T-cell (primary cell): ENCODE measurements at places on chromosomes 11 and 22.

DNA sequence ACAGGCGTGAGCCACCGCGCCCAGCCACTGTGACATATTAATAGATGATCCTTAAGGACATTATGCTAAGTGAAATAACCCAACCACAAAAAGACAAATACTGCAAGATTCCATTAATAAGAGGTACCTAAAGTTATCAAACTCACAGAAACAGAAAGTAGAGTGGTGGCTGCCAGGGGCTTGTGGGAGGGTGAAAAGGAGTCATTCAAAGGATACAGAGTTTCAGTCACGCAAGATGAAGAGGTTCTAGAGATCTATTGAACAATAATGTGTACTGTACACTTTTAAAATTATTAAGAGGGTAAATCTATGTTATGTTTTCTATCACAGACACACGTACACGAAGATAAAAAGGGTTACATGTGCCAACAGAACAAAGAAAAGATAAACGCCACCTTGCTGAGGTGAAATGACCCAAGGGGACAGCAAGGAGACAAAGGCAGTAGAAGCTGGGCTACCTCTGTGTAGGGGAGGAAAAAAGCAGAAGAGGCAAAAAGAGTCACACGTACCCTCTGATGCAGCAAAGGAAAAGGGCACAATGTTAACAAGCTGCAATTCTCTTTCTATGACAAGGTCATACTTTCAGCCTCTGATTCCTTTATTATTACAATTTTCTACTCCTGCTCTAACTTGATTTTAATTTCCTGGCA lies 65.3 kb downstream of the AMBRA1 start:
- H3K36me3 ChIP-seq, result no peaks in the 10 kb centered on the region
- no peaks in the 10 kb centered on the region for H3K27me3 ChIP-seq
- DNase-seq, result no peak
- no peak overlapping the region for H3K27ac ChIP-seq
- H3K4me3 ChIP-seq, result no peak overlapping the region
- peaks cover 6% of the 10 kb centered on the region for H3K4me1 ChIP-seq

DNA sequence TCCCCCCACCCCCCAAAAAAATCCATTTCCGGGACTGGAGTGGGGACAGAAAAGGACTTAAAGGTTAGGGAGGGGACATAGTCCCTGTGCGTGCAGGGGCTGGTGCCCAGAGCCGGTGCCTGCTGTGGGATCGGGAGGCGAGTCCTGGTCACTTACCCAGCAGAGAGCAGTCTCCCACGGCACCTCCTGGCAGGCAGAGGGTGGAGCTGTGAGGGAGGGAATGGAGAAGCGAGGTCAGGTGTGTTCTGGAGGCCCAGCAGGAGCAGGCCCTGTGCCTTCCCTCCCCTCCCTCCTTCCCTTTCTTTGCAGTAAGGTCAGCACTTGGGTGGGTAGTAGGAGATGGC lies 28.4 kb downstream of the SHANK3 start:
- H3K27me3 ChIP-seq, result no peaks in the 10 kb centered on the region
- no peak overlapping the region for H3K27ac ChIP-seq
- H3K36me3 ChIP-seq, result no peaks in the 10 kb centered on the region
- no peak overlapping the region for H3K4me3 ChIP-seq
- peaks cover 5% of the 10 kb centered on the region for H3K4me1 ChIP-seq
- no peak for DNase-seq

- H3K36me3 ChIP-seq, result no peaks in the 10 kb centered on the region
- no peak overlapping the region for H3K4me3 ChIP-seq
- H3K27ac ChIP-seq, result no peak overlapping the region
- H3K4me1 ChIP-seq, result no peaks in the 10 kb centered on the region
Measured at GRCh38 chr22:47796128-47796908, 1033.9 kb downstream of the TBC1D22A start.

GRCh38 chr22:50260801-50261614 lies 475 bp downstream of the MAPK12 start:
- H3K27ac ChIP-seq, result no peak overlapping the region
- H3K27me3 ChIP-seq, result no peaks in the 10 kb centered on the region
- no peaks in the 10 kb centered on the region for H3K4me1 ChIP-seq
- H3K4me3 ChIP-seq, result no peak overlapping the region
- DNase-seq, result no peak
- no peaks in the 10 kb centered on the region for H3K36me3 ChIP-seq

DNA sequence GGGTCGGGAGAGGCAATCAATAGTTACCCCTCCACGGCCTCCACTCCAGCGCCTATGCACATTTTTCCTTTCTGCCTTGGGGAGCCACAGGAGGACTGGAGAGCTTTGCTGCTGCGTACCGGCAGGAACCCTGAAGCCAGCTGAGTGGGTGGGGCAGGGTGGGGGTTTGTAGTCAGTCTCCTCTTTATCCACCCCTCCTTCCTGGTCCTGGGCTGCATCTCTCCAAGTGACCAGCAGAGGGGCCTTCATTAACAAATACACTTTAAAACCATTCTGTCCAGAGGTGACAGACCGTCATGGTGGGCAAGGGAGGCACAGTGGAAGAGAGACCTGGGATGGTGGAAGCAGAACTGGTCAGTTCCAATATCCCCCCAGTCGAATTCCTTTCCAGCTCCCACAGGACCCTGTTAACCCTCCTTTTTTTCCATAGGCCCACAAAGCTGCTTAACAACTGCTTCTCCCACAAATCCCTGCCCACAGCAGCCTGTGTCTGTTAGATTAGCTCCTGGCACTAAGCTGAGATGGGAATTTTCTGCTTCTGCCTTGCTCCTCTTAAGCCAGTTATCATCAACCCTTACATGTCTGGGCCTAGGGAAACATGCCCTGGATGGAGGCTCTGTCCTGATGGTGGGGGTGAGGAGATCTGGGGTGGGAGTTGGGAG lies 3.9 kb upstream of the ABCG4 start:
- no peak for DNase-seq
- H3K27ac ChIP-seq, result no peak overlapping the region
- H3K4me3 ChIP-seq, result no peak overlapping the region
- H3K36me3 ChIP-seq, result no peaks in the 10 kb centered on the region
- H3K4me1 ChIP-seq, result peaks cover 21% of the 10 kb centered on the region
- H3K27me3 ChIP-seq, result peaks cover 65% of the 10 kb centered on the region

- no peak overlapping the region for H3K4me3 ChIP-seq
- no peaks in the 10 kb centered on the region for H3K27me3 ChIP-seq
- no peak overlapping the region for H3K27ac ChIP-seq
- DNase-seq, result no peak
Measured at GRCh38 chr22:49116486-49117120, 711.1 kb downstream of the BRD1 start.

DNA sequence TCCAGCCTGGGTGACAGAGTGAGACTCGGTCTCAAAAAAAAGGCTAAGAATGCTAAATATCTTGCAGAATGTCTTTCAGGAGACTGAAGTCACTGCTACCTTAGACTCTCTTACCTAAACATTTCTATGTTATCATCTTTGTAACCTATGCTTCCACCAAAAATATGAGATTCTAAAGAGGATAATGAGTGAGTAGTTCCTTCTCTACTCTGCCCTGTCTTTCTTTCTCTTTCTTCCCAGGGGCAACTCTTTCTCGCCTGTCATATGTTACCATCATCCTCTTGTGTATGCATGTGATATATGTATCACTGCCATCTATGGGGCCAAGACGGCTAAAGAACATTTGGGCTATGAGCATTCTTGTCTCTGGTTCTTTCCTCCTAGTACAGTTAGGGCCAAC lies 9.0 kb upstream of the RASSF10 start:
- peaks cover 2% of the 10 kb centered on the region for H3K27me3 ChIP-seq
- no peaks in the 10 kb centered on the region for H3K36me3 ChIP-seq
- H3K4me1 ChIP-seq, result no peaks in the 10 kb centered on the region
- DNase-seq, result no peak
- H3K4me3 ChIP-seq, result no peak overlapping the region
- no peak overlapping the region for H3K27ac ChIP-seq

- no peaks in the 10 kb centered on the region for H3K4me1 ChIP-seq
- H3K27ac ChIP-seq, result no peak overlapping the region
- H3K36me3 ChIP-seq, result no peaks in the 10 kb centered on the region
- DNase-seq, result no peak
- no peaks in the 10 kb centered on the region for H3K27me3 ChIP-seq
- H3K4me3 ChIP-seq, result no peak overlapping the region
Measured at GRCh38 chr22:31136155-31136554, 4.2 kb downstream of the PLA2G3 start.

- H3K27me3 ChIP-seq, result no peaks in the 10 kb centered on the region
- no peak overlapping the region for H3K4me3 ChIP-seq
- no peak overlapping the region for H3K27ac ChIP-seq
- H3K4me1 ChIP-seq, result no peaks in the 10 kb centered on the region
- DNase-seq, result no peak
- H3K36me3 ChIP-seq, result no peaks in the 10 kb centered on the region
Measured at GRCh38 chr11:86519064-86519911, 144.6 kb downstream of the CCDC81 start.

- peaks cover 8% of the 10 kb centered on the region for H3K27me3 ChIP-seq
- H3K4me1 ChIP-seq, result no peaks in the 10 kb centered on the region
- H3K27ac ChIP-seq, result no peak overlapping the region
- no peak for DNase-seq
Measured at GRCh38 chr11:117851852-117852251, 24.6 kb downstream of the FXYD6 start.

- no peak for DNase-seq
- H3K27ac ChIP-seq, result no peak overlapping the region
- H3K4me1 ChIP-seq, result no peaks in the 10 kb centered on the region
- H3K27me3 ChIP-seq, result no peaks in the 10 kb centered on the region
- H3K36me3 ChIP-seq, result no peaks in the 10 kb centered on the region
Measured at GRCh38 chr11:34549271-34549670, 35.7 kb upstream of the ELF5 start.

GRCh38 chr11:126149759-126150625 lies 61.5 kb downstream of the RPUSD4 start:
- H3K4me1 ChIP-seq, result no peaks in the 10 kb centered on the region
- peaks cover 32% of the 10 kb centered on the region for H3K27me3 ChIP-seq
- no peak overlapping the region for H3K27ac ChIP-seq
- H3K36me3 ChIP-seq, result no peaks in the 10 kb centered on the region
- H3K4me3 ChIP-seq, result no peak overlapping the region
- DNase-seq, result no peak

DNA sequence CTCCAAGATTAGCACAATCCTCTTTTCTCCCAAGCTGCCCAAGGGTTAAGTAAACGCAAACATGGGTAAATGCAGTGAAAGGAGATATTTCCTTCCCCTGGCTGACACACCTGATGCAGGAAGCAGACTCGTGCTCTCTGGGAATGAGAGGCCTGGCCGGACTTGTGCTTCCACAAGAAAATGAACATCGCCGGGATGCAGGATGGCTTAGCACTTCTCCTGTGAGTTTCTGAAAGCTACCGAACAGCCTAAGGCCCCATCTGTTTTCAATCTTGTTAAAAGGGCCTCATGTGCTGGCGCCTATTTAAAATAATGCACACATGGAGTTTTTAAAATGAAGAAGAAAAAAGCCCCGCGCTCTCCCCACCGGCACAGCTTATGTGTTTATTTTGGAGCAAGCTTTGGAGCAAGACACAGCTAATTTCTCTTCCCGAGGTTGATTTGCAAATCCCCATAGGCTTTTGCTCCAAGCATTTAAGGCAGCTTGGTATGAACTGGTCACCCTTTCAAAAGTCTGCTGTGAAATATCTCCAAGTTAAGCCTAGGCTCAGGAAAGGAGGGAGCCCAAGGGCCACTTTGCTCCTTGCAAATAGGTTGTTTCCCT lies 100.9 kb downstream of the SYN3 start:
- no peaks in the 10 kb centered on the region for H3K4me1 ChIP-seq
- no peak overlapping the region for H3K27ac ChIP-seq
- DNase-seq, result no peak
- H3K4me3 ChIP-seq, result no peak overlapping the region
- no peaks in the 10 kb centered on the region for H3K36me3 ChIP-seq
- no peaks in the 10 kb centered on the region for H3K27me3 ChIP-seq

DNA sequence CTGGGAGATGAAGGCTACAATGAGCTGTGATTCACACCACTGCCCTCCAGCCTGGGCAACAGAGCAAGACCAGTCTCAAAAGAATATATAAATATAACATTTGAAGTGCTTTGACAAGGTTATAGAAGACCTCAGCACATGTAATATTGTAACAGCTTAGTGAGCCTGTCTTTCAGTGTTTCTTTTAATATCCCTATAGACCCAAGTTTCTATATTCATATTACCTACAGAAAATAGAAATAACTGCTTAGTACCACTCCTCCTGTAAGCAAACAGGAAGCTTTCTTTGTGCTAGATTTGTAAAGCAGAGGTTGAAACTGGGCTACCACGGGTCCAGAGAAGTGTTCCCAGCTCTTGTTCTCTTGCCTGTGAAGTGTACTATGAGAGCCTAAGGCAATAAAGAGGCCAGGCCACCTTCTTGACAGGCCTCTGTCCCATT lies 68.2 kb downstream of the PPP2R1B start:
- no peak overlapping the region for H3K27ac ChIP-seq
- H3K27me3 ChIP-seq, result no peaks in the 10 kb centered on the region
- no peaks in the 10 kb centered on the region for H3K36me3 ChIP-seq
- no peak overlapping the region for H3K4me3 ChIP-seq
- no peaks in the 10 kb centered on the region for H3K4me1 ChIP-seq

GRCh38 chr11:37503411-37504059 lies 905.5 kb upstream of the RAG2 start:
- no peaks in the 10 kb centered on the region for H3K4me1 ChIP-seq
- H3K36me3 ChIP-seq, result no peaks in the 10 kb centered on the region
- no peak for DNase-seq
- no peak overlapping the region for H3K27ac ChIP-seq
- no peak overlapping the region for H3K4me3 ChIP-seq

DNA sequence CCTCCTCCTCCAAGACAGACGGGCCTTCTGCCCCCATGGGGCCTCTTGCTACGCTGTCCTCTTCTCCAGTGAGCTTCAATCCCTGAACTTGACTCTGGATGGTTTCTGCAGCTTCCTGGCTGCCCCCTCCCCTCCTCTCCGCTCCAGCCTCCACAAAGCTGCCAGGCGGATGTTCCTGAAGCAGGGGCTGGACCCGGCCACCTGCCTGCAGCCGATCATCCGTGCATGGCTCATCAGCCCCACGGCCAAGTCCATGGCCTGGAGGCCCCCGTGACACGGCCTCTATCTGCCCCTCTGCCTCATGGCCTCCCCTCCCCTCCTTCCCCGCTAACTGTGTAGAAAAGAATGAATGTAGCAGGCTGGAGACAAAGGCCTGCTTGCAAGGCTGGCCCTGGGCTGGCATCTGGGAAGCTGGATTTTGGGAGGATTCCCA lies 6.8 kb upstream of the SUN2 start:
- H3K4me3 ChIP-seq, result no peak overlapping the region
- peaks cover 13% of the 10 kb centered on the region for H3K4me1 ChIP-seq
- no peak overlapping the region for H3K27ac ChIP-seq
- H3K27me3 ChIP-seq, result no peaks in the 10 kb centered on the region

DNA sequence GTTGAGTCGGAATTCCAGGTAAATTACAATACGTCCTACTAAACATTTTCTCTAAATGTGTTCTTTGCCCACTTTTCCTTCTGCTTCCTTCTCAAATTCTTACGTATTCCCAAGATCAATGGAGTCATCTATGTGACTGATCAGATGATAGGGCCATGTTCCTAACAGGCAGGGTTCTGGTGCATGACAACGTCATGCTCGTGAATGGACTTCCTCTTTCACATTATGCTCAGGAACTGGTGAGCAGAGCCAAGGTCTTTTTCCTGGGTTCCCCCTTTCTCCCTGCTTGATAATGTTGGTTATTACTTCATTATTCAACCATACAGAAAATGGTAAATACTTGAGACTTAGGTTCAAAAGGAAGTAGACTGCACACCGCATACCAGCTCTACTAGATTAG lies 789.4 kb downstream of the OPCML start:
- DNase-seq, result no peak
- H3K36me3 ChIP-seq, result no peaks in the 10 kb centered on the region
- no peaks in the 10 kb centered on the region for H3K27me3 ChIP-seq
- no peak overlapping the region for H3K4me3 ChIP-seq

GRCh38 chr11:99316776-99317520 lies 296.2 kb downstream of the CNTN5 start:
- H3K27me3 ChIP-seq, result no peaks in the 10 kb centered on the region
- H3K4me3 ChIP-seq, result no peak overlapping the region
- no peak overlapping the region for H3K27ac ChIP-seq
- H3K4me1 ChIP-seq, result no peaks in the 10 kb centered on the region
